ENCODE measurements at places on chromosomes 5 and 9.

- DNase-seq = peak; percentile 64
Measured at GRCh38 chr9:127397646-127398274, 791 bp downstream of the SLC2A8 start.

DNA sequence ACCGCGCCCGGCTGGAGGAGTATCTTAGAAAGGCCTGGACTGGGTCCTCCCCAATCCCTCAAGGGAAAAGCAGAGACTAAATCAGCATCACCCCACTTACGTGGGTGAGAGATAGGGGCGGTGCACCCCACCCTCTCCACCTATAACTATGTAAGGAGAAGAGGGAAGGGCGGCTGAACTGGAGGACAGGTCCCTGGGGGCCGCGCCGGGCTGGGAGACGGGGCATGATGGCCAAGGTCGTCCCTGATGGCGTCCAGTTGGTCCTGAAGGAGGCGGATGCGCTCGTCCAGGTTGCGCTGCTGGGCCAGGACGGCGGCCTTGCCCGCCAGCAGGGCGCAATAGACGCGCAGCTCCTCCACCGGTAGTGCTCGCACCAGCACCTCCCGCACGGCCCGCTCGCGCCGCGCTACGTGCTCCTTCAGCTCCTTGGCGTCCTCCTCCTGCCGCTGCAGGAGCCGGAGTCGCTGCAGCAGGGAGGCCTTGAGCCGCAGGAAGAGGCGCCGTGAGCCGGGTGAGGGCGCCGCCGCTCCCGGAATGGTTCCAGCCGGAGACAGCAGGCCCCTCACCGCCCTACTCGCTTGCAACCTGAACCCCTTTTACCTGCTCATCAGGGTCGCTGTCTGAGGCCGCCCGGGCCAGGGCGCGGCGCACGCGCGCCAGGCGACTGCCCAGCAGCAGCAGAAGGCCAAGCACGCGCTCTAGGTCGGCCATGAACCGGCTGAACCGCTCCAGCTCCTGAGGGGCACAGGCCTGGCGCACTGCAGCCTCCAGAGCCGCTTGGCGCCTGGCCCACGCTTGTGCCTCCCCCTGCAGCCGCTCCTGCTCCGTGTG lies 7.6 kb downstream of the SHROOM1 start:
- peak; percentile 55 for DNase-seq

- DNase-seq = no peak
Measured at GRCh38 chr9:94807556-94807955, 81.1 kb downstream of the AOPEP start.

DNA sequence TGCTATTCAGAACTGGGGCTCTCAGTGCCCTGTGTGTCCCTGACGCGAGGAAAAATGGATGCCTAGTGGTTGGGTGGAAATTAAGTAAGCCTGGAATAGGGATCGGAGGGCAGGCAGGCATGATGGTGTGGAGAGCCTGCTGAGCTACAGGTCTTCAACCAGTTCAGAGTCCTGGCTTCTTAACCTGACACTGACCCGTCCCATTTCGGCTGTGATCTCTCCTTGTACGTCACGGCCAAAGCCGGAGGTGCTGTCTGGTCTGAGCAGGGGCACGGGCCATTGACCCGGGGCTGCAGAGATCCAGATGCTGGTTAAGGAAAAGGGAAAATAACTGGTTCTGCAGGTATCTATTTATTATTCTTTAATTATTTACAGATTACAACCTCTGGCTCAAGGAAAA lies 27.9 kb downstream of the RHOBTB3 start:
- DNase-seq = no peak

- DNase-seq = peak; percentile 40
Measured at GRCh38 chr9:97938081-97938644, at the start of gene HEMGN. Gene HEMGN (minus strand): TSS chr9:97938172. CDS start chr9:97938136, 36 bp downstream.

DNA sequence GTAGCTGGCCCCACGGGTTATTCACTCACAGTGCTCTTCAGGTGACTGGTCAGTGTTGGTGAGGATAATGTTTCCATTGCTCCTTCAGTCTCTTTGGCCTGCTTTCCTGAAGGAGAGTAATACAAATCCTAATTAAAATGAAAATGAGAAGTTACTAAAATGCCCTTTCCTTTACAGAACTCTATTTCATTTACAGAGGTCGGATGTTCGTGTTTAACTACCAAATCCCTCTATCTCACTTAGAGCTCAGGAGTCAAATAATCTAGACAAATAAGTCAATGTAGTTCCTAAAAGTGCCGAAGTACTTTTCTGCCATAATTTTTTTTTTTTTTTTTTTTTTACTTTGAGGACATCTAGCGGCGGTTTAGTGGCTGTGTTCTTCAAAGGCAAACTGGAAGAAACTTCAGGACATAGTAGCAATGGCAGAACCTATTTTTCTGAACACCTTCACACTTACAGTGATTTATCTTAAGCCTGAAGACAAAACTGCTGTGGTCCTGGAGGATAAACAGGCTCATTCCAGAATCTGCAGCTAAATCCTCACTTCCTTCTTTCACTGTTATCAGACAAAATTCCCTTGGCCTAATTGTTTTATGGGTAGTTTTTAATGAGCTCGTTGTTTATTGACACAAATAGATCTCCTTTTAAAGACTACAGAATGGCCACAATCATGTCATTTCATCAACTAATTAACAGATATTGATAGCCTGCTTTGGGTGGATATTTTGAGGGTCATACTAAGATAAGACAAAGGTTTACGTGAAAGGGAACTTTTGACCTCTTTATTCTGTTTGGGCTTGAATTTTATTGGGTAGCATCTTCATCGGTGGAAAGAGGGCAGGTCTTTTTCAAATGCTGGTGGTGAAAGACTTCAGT lies 207.6 kb upstream of the DMRTA1 start:
- DNase-seq = peak; percentile 37

GRCh38 chr9:134594078-134594941 lies 47.3 kb upstream of the COL5A1 start:
- DNase-seq = no peak

DNA sequence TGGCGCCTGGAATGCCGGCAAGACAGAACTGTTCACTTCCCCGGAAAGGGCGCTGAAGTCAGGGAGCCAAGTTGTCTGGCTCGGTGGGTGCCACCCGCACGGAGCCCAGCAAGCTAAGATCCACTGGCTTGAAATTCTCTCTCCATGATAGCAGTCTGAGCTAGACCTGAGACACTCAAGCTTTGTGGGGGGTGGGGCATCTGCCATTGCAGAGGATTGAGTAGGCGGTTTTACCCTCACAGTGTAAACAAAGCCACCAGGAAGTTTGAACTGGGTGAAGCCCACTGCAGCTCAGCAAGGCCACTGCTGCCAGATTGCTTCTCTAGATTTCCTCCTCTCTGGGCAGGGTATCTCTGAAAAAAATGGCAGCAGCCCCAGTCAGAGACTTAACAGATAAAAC lies 277.4 kb downstream of the SLCO4C1 start:
- DNase-seq = no peak

- DNase-seq = no peak
Measured at GRCh38 chr5:103247118-103247517, 11.4 kb upstream of the MACIR start.

GRCh38 chr5:95042037-95042436 lies 242.9 kb downstream of the MCTP1 start:
- DNase-seq = no peak

DNA sequence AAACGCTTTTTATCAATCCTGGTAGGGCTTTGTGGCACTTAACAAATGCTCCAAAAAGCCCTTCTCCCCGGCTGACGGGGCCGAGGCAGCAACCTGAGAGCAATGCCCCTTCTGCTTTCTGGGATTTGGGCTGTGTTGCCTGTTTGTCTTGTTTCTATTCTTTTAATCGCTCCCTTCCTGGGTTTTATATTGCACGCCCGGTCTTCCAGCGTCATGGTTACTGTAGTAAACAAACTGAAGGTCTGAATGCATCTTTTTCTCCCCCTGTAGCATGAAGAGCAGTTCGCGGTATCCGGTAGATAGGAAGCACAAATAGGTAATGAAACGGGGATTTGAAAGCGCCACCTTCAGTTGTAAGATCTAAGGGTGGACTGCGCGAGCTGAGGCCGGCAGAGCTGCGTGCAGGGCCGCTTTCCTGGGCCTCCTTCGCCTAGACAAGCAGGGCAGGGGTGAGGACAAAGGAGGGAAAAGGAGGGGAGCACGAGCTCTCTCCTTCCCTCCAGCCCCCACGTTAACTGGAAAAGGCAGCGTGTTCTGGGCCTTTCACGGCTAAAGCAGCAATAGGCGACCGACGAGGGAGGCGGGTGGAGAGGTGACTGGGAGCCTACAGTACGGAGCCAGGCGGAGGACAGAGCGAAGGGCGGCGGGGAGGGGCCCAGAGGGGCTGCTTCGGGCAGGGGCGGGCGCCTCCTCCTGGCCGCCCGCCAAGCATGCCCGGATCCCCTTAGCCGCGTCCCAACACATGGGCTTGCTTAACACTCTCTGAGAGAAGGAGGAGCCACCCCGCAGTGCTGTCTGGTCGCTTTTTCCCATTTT lies 49.3 kb upstream of the ZNF366 start:
- DNase-seq = peak; percentile 83

- DNase-seq = no peak
Measured at GRCh38 chr5:176750144-176750543, 60.2 kb upstream of the UNC5A start.

GRCh38 chr5:164958688-164959087 lies 1453.3 kb downstream of the MAT2B start:
- no peak for DNase-seq

DNA sequence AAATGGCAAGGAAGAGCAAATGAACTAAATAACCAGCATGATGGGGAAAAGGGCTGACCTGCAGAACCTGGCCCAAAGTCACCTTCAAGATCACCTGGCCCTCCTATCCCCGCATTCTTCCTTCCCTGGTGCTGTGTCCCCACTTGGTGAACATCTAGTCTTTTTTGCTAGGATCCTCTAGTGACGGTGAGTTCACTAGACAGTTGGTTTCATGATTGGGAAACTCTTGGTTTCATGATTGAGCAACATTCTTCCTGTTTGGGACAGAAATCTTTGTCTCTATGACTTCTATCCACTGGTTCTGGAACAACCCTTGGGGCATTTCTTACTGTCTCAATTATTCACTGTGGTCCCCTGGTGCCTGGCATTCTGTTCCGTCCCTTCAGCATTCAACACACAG lies 50.2 kb upstream of the DAB2IP start:
- no peak for DNase-seq

DNA sequence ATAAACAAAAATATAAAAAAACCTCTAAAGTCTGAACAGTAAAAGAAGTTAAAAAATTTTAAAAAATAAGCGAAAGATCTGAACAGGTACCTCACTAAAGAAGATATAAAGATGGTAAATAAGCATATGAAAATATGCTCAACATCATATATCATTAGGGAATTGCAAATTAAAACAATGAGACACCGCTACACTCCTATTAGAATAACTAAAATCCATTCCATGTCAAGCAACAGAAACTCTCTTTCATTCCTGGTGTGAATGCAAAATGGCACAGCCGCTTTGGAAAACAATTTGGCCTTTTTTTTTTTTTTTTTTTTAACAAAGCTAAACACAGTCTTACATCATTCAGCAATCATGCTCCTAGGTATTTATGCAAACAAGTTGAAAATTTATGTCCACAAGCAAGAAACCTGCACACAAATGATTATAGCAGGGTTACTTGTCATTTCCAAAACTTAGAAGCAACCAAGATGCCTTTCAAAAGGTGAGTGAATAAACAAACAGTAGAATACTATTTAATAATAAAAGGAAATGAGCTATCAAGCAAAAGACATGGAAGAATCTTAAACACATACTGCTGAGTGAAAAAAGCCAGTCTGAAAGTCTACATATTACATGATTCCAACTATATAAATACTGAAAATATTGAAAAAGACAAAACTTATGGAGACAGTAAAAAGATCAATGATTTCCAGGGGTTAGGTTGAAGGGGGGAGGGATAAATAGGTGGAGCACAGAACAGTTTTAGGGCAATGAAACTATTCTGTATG lies 22.1 kb downstream of the ANXA1 start:
- no peak for DNase-seq

DNA sequence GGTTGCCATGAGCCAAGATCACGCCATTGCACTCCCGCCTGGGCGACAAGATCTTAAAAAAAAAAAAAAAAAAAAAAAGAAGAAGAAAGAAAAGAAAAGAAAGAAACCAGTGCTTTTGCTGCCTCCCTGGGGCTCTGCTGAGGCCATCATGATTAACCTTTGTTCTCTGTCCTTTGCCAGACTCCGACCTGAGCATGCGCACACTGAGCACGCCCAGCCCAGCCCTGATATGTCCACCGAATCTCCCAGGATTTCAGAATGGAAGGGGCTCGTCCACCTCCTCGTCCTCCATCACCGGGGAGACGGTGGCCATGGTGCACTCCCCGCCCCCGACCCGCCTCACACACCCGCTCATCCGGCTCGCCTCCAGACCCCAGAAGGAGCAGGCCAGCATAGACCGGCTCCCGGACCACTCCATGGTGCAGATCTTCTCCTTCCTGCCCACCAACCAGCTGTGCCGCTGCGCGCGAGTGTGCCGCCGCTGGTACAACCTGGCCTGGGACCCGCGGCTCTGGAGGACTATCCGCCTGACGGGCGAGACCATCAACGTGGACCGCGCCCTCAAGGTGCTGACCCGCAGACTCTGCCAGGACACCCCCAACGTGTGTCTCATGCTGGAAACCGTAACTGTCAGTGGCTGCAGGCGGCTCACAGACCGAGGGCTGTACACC lies 251.7 kb downstream of the MARCHF11 start:
- DNase-seq = no peak

DNA sequence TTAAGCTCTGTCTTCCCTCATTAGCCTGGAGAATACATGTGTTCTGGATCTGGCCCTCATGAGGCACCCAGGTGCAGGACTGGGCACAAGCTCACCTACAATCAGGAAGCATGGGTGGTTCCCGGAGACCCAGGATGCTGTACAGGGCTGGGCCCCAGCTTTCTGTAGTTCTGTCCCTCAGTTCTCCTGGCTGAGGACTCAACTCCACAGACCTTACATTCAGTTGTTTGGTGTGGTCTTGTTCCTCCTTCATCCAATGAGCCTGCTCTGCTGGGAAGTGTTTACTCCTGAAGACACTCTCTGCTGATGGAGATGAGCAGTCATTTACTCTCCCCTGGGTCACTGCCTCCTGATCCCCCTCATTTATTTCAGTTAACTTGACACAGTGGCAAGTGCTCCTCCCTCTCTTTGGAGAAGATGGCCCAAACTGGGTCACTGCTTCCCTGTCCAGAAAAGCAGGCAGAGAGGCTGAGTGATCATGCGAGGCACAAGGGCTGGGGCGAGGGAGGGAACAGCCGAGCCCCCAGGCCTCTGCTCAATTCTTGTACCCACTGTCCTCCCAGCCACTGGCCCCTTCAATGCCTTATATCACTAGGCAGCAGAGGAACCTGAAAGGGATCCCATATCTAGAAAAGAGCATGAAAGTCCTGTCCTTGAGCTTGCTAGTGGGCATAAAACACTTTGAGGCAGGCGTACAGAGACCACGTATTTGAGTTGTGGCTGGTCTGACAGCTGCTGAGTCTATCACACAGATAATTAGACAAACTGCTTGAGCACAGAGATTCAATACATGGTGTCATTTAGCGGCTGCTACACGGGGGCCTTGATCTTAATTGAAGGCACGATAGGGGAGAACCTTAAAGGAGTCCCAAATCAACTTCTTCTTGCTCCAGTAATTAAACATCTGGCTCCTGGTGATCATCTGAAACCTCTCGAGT lies 221.7 kb downstream of the FSTL4 start:
- no peak for DNase-seq

- no peak for DNase-seq
Measured at GRCh38 chr5:113632996-113633395, 119.5 kb downstream of the YTHDC2 start.

Measured in GM12865 (cell line).